ENCODE measurements at places on chromosomes 3 and 15.
A peak's percentile ranks its signal among the peaks of the same experiment; 100 is the strongest.

DNA sequence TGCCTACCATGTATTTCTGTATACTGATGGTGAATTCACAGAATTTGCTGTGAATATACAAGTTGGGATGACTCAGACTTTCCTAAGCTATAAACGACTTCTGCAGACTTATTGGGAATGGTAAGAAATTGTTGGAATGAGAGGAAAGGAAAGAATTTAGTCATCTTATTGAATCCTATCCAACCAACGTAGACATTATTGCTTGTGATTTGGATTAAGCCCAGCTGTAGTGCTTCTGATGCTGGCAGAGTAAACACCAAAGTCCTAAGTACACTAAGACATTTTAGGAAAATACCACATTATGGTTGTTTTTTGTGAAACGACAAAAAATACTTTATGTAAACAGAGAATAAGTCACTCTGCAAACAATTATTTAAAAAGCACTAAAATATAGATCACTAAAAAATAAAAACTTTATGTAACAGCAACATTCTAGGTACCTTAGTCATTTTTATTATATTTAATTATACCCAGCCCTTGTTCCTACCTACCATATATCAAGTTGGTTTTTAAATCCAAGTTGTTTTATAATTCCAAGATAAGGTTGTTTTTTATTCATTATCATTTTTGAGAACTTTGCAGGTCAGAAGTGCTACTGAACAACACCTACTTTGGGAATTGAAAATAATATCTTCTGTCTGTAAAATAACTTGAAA lies 99.2 kb upstream of the MLF1 start:
- DNase-seq, result no peak

- no peak for DNase-seq
Observed at GRCh38 chr15:67854358-67854757, 14.5 kb upstream of the RNU6-1 start.

DNA sequence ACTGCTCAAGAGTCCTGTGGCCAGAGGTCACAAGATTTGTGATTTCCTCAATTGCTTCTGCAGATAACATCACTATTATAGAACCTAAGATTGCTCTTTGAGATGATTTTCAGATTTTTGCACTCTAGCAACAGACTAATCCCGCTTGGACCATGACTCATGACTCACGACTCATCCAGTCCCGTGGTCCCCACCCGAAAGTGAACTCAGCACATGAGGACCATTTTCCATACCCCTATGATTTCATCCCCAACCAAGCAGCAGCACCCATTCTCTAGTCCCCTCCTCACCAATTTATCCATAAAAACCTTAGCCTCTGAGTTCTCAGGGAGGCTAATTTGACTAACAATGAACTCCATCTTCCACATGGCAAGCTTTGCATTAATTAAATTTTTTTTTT lies 106.3 kb upstream of the ALCAM start:
- no peak for DNase-seq

- no peak for DNase-seq
Observed at GRCh38 chr3:62758296-62759066, 116.7 kb downstream of the CADPS start.

- no peak for DNase-seq
Observed at GRCh38 chr15:67100801-67101581, 35.6 kb downstream of the SMAD3 start.

DNA sequence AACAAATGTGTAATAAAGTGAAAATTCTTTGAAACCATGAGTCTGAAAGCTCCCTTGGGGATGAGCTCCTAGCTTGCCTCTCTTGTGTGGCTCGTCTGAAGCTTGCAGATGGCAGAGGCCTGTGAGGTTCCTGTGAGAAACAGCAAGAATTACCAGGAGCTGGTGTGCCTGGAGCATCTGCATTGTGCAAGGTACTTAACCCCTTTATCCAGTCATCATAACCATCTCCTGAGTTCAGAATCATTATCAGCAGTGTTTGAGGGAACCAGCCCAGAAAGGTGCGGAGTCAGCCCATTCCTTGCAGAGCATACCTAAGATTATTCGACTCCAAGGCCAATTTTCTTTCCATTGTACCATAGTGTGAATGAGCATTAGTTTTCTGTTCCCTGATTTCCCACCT lies 51.7 kb upstream of the TRA2B start:
- DNase-seq, result no peak

DNA sequence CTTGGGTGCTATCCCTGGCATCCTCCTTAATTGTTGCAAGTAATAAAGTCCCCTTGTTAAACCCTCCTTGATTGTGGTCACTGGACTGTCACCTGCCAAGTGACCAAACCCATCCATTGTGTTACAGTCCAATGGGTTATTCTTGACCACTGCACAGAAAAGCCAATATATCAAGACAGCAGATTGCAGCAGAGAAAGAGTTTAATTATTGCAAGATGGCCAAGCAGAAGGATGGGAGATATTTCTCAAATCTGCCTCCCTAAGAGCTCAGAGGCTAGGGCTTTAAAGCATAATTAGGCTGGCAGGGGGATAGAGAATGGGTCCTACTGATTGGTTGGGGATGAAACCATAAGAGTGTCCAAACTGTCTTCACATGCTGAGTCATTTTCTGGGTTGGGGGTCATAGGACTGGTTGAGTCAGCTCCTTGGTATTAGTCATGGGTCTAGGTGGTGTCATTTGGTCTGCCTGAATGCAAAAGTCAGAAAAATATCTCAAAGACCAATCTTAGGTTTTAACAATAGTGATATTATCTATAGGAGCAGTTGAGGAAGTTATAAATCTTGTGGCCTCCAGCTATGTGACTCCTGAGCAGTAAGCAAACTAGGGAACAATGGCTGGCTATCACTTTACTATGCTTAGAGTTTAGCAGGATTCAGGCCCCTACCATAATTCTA lies 19.1 kb upstream of the XYLB start:
- DNase-seq, result no peak

GRCh38 chr15:63893866-63894661 lies 60.3 kb upstream of the HERC1 start:
- no peak for DNase-seq

DNA sequence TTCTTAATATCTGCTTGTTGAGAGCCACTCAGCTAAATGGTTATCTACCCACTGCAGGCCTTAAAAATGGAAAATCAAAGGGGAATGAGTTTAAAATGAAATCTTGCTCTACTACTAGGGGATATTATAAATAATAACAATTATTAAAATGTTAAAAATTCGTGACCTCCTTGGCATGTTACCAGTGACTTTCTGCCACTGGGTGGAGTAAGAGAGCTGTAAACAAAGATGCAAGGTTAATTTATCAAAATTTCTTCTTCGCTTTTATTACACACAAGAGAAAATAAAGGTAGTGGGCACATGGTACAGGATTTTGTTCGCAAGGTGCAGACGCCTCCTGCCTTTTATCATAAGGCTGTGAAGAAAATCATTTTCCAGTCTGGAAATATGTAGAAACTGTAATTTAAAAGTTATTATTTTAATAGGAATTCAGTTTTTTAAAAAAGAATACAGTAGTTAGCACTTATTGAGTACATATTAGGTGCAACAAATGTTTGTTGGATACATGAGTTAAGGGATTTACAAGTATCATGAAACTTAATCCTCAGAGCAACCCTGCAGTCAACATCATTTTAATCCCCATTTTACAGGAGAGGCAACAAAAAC lies 272.6 kb downstream of the SUCLG2 start:
- DNase-seq, result no peak

DNA sequence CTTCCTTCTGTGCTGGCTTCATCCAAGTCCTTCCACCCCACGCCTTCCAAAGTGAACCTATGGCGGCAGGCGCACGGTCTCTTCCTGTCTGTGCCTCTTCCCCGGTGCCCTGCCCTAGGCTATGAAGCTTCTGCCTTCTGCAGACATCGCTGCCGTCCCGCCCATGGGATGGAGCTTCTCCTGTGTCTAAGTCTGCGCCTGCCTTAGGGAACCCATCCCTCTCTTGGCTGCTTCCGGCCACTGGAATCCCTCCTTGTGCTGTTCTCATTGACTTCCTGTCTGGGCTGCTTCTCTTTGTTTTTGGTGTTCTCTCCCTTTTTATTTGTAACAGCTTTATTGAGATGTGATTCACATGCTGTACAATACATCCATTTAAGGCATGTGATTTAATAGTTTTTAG lies 17.2 kb downstream of the CHCHD6 start:
- DNase-seq, result no peak

GRCh38 chr3:73546961-73547360 lies 77.8 kb downstream of the PDZRN3 start:
- DNase-seq, result no peak

- no peak for DNase-seq
Observed at GRCh38 chr3:59235634-59236012, 185.8 kb upstream of the CFAP20DC start.

- DNase-seq, result peak; percentile 44
Observed at GRCh38 chr3:117355566-117355965, 646.0 kb downstream of the TUSC7 start.

- no peak for DNase-seq
Observed at GRCh38 chr3:31230425-31231223, 302.1 kb upstream of the STT3B start.

DNA sequence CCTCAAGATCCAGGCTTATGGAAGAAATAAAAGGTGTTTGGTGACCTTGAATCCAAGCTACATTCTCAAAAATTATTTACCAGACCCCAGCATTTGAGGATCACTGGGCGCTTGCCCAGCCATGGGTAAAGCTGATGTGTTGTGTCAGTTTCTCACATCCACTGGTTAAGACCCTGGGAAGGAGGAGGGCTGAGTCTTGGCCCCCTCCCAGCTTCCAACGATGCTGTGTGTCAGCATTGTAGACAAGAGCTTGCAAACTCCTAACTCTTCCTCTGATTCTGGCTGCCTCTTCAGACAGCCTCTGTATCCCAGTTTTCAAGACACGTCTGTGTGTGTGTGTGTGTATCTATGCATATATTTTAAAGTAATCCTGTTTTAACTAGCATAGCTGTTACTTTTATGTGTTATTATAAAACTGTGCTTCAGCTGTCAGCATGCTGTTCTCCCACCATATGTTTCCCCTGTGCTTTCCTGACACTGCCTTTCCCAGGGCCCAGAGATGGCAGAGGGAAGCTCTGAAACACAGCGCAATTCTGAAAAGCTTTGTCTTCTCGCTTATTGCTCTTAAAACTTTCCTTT lies 157.3 kb upstream of the LRRN1 start:
- no peak for DNase-seq

DNA sequence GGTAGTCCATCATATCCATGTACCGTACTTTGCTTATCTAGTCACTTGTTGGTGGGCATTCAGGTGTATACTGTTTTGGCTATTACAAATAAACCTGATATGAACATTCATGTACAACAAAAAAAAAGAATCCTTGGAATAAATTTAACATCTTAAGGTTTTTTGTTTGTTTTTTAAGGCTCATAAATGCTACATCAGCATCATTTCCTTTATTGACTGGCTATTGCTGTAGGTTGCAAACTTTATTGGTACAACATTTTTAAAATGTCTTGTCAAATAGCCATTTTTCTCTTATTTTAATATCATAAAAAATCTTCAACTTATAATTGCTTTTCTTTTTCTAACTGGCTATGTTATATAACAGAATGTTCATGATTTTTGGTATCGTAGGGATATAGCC lies 16.2 kb downstream of the DHFR2 start:
- DNase-seq, result no peak

- no peak for DNase-seq
Observed at GRCh38 chr3:82030916-82031315, 269.5 kb upstream of the GBE1 start.

DNA sequence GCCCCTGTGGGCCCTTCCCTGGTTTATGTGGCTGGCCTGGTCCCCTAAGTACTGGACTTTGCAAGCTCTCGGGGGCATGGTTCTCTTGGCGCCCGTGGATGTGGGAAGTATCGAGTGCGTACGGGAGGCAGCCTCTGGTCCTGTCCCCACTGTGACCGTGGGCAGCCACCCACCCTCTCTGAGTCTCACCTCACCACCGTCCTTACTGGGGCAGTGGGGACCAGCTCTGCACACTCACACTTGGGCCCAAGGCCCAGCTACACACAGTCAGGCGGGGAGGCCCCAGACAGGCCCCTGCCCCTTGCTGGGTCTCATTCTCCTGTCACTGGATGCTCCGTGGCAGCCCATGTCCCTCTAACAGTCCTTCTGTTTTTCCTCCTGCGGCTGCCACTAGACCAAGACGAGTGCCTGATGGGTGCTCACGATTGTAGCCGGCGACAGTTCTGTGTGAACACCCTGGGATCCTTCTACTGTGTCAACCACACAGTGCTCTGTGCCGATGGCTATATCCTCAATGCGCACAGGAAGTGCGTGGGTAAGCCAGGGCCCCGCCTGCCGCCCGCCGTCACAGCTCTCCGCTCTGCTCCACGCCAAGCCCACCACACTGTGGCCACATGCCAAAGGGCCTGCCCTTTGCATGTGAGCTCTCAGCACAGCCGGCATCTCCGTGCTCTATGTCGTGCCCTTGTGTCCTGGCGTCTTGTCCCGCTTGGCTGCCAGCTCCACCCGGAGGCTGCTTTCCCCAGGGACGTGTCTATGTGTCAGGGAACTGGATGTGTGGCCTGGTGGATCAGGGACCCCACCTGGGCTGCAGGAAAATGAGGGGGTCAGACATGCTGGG lies 72.7 kb downstream of the FBLN2 start:
- no peak for DNase-seq

DNA sequence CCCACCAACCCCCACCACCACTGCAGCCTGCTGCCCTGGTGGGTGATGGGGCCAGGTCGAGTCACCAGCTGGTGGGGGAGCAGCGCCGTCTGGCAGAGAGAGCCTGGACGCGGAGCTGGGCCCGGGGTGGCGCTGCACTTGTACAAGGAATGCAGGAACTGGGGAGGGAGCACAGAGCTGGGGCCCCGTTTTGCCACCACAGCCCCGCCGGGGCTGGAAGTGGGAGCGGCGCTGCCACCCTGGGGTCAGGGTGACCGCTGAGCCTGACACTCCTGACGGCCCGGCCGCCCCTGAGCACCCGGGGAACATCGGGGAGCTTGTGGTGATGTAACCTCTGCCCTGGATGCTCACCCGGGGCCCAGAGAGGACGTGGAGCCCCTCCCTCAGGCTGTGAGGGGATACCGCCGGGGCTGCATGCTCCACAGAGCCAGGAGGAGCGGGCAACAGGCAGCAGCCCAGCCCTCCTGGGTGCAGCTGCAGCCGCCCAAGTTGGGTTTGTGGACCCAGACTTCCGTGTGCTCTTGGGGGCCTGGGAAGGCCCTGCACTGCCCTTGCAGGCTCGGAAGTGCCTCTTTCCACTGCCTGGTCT lies 32.6 kb upstream of the IREB2 start:
- DNase-seq, result no peak

DNA sequence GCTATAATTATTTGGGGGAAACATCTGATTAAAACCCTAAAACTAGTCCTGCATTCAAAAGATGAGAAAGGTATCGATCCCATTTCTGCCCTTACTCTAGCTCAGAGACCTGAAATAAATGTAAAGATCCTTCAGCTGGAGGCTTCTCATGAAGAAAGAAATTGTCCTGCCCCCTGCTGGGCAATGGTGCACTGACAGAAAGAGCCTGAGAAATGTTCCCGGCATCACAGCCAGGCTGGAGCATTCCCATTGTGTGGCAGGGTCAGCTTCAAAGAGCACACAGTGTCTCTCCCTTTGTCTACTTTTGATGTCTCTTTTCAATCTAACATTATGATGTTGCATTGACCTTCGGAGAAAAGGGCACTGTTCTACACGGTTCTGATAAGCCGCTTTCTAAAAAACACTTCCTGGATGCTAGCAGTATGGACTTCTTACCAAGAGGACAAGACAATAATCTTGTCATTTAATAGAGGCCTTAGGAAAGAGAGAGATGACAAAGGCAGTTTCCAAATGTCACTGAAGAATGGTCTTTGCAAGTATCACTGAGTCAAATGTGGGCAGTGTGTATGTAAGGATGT lies 287.5 kb downstream of the MAGI1 start:
- peak; percentile 49 for DNase-seq

GRCh38 chr15:38085114-38085513 lies 150.7 kb downstream of the TMCO5A start:
- DNase-seq, result no peak

Data from left lobe of liver (tissue), 2 donors.